H4 (cell line): ENCODE measurements at places on chromosomes 7 and 10. TPM values are rescaled to one million over a fixed set of nuclear protein-coding genes. Genes with fewer than 3 reads are reported as not detected.
A peak's percentile ranks its signal among the peaks of the same experiment; 100 is the strongest.

Gene COL13A1
- 0.50 and 0.53 TPM in 2 replicates for total RNA-seq

Gene AGR2
- not detected in 2 replicates for total RNA-seq

Gene IL2RA
- not detected in 2 replicates for total RNA-seq

Gene CYP3A4
- total RNA-seq, result not detected in 2 replicates

Gene EGR2
- 0.39 and 1.1 TPM in 2 replicates for total RNA-seq

Gene AKR1C2
- 74.6 and 115 TPM in 2 replicates for total RNA-seq

Gene TSPAN13
- total RNA-seq, result 55.0 and 80.5 TPM in 2 replicates

Gene ICA1
- total RNA-seq, result 2.6 and 6.4 TPM in 2 replicates

Gene NXPH1
- 0.70 TPM in 1 of 2 replicates, not detected in the other for total RNA-seq

Gene PDK4
- total RNA-seq, result 0.45 and 1.0 TPM in 2 replicates

Gene POM121L12
- total RNA-seq, result not detected in 2 replicates

GRCh38 chr7:107355616-107356015, 114.2 kb upstream of the GPR22 start:
- DNase-seq, result no peak

DNA sequence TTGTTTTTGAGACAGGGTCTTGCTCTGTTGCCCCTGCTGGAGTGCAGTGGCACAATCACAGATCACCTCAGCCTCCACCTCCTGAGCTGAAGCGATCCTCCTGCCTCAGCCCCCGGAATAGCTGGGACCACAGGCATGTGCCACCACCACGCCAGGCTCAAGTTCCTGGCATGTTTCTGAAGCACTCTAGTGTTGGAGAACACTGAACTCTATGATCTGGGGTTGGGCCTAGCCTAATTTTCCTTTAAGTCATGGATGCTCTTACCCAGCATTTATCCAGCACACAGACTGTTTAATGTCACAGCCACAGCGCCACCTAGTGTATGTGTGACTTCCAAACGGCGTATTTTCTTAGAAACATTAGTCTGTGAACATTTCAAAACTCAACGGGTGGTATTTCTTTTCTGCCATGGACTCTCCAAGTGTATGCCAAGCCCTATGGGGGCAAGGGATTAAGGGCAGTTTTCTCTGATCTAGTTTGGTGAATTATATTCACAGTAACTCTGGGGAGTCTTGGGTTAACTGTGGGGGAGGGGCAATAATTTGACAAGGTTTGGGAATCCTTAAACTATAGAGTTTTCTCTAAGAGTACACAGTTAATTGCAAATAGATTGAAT, 91.8 kb downstream of the CREM start:
- peak; percentile 70 for DNase-seq

DNA sequence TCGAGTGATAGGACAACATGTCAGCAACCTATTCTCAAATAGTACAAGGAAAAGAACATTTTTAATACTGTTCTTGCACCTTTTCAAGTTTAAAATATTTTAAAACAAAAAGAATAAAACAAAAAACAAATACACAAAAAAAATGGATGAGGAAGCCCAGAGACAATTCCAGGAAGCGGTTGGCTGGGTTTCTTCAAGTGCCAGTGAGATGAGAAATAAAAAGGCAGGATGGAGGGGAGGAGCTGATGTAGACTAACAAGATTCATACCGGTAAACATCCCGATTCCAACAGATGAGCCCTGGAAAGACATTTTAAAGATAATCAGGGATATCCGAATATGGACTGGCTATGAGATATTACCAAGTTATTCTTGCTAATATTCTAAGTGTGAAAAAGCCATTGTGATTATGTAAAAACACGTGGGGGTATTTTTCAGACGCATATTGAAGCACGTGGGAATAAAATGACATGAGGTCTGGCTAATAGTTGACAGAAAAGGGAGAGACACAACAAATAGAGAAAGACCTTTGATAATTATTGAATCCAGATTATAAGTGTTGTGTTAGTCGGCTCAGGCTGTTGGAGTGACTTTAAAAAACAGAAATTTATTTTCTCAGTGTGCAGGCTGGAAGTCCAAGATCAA, 101.3 kb upstream of the LRRC4 start:
- no peak for DNase-seq

GRCh38 chr7:135246191-135246825, 12.7 kb downstream of the STRA8 start:
- DNase-seq, result no peak

DNA sequence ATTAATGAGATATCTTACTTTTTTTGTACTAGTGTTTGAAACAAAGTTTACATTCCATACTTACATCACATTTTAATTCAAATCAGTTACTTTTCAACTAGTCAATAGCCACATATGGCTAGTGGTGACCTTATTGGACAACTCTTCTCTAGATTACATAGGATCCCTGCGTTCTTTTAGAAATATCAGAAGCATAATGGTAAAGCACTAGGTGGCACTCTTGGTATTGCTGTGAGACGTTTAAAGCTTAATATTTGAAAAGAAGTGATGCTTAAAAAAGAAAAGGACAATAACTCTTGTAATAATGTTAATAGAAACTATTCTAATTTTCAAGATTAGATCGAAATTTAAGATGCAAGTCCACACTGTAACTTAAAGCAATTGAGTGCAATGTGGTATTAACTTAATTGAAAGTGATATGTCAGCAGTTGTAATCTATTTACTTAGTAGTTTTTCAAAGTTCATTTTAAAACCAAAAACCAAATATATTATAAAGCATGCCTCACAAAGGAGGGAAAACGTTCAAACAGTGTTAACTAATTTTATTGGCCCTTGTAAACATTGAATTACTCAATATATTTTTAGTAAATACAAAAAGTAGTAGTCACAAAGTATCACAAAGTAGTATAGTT, 339.1 kb downstream of the ATRNL1 start:
- peak; percentile 31 for DNase-seq

- DNase-seq, result no peak
These were observed 116.0 kb upstream of the PCGF5 start for GRCh38 chr10:91104193-91105041.

GRCh38 chr7:150431839-150432658, 18.4 kb upstream of the GIMAP8 start:
- no peak for DNase-seq

DNA sequence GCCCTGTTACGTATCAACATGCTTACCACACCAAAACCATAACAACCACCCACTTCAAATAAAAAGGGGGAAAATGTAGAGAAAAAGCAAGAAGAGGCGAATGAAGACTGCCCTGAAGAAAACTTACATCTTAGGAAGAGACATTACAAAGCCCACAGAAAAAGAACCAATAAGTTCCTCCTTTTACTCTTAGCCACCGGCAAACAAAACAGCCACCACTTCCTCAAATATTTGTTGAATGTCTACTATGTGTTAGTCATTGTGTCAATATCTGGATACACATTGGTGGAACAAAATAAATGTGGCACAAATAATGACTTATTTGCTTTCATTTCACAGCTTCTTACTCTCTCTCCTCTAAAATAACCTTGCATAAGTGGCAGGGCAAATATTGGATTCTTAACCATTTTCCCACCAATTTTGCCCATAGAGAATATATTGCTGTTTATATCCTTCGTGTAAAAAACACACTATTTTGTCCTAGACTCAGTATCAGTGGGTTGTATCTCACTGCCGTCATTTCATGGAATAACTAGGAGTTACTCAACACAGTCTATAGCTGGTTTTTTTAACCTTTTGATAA, 106.8 kb downstream of the ANK3 start:
- DNase-seq, result peak; percentile 22

GRCh38 chr7:103879411-103879810, 110.0 kb downstream of the RELN start:
- no peak for DNase-seq

GRCh38 chr10:89639326-89639725, 5.7 kb downstream of the PANK1 start:
- no peak for DNase-seq

GRCh38 chr10:102246261-102246660, 929 bp downstream of the GBF1 start:
- no peak for DNase-seq

GRCh38 chr7:66781408-66782090, 41.0 kb downstream of the RABGEF1 start:
- DNase-seq, result no peak

- DNase-seq, result no peak
These were observed 530.3 kb downstream of the ARL4A start for GRCh38 chr7:13217768-13218167.

DNA sequence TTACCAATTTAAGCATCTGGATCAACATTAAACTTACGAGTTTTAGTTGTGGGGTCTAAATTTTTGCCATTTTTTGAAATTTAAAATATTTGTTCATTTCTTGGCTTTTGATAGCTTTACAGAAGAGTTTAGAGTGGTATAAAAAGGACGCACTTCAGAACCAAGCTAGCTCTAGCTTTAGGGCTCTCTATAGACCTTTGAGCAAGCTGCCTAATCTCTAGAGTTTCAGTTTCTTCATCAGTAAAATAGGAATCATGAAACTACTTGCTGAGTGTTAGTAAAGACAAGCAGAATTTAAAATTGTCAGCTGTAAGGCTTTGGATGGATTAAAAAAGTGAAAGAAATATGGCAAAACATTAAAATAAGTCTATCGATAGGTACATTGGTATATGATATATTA, 266.5 kb downstream of the IPMK start:
- DNase-seq, result no peak

GRCh38 chr10:130961506-130962239, 349.8 kb downstream of the TCERG1L start:
- DNase-seq, result no peak

DNA sequence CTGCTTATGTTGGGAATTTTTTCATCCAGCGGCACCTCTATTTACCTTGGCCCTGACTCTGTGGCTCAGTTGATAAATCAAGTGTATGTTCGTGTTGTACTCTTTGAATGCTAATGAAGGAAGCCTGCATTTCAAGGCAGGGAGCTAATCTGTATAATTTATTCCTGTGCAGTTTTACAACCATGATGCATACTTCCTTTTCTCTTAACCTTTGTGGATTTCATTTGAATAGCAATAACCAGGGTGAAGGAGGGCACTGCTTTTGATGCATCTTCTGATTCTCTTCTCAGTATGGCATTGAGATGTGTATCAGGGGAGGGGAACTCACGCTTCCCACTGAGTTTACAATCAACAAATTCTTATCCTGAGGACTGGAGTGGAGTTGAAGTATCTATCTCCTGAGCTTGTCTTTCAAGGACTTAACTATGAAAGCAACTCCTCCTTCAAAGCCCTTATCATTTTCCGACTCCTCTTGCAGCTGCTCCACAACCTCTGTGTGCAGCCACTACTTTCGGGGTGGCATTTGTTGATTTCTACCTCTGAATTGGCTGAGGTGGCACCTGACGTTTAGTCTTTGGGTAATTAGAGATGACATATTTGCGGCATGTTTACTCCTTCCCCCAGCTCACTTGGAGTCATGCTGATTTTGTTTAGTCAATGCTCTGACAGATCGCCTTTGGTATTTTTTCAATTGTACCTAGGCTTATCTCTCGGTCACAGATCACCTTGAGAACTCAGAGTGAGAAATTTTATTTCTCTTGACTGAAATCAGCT, 275.2 kb downstream of the PHTF2 start:
- DNase-seq, result no peak

GRCh38 chr10:105586451-105587098, 945.5 kb downstream of the SORCS3 start:
- DNase-seq, result peak; percentile 3

DNA sequence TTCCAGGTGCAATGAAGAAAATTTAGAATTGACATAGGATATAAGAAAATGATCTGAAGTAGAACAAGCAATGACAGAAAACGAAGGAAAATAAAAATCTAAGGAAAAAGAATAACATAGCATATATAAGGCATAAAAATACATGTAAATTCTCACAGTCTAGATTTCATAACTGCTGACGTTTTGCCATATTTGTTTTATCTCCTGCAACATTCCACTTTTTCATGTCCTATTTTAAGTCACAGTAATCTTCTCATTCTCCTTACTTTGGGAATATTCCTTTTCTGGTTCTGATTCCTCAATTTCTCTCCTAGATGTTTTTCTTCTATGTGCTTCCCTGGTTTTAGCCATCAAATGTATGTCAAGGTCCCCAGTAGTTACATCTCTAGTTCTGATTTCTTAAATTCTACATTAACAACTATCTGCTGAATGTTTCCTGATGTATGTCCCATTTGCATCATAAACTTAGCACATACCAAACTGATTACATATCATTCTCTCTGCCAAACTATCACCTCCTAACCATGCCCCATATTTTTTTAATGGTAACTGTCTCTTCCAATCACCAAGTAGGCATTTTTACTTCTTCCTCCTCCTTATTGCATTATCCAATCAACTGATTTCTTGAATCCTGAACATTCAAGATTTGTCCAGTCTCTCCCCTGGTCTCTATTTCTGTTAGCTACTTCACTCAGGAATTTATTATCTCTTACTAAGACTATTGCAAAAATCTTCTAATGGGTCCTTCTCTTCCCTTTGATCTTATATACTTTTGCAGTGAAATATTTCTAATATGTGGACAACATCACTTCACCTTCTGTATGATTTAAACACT, 171.3 kb downstream of the DNAJC1 start:
- DNase-seq, result no peak

GRCh38 chr10:103967448-103968071, 620 bp downstream of the SLK start:
- DNase-seq, result no peak

DNA sequence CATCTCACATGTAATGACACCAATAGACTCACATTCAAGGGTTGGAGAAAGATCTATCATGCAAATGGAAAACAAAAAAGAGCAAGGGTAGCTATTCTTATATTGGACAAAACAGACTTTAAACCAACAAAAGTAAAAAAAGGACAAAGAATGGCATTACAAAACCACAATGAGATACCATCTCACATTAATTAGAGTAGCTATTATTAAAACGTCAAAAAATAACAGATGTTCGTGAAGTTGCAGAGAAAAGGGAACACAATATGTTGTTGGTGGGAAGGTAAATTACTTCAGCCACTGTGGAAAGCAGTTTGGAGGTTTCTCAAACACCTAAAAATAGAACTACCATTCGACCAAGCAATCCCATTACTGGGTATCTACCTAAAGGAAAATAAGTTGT, 197.0 kb downstream of the SNX13 start:
- DNase-seq, result no peak

- DNase-seq, result no peak
These were observed 2.4 kb downstream of the HHEX start for GRCh38 chr10:92692080-92692671.

DNA sequence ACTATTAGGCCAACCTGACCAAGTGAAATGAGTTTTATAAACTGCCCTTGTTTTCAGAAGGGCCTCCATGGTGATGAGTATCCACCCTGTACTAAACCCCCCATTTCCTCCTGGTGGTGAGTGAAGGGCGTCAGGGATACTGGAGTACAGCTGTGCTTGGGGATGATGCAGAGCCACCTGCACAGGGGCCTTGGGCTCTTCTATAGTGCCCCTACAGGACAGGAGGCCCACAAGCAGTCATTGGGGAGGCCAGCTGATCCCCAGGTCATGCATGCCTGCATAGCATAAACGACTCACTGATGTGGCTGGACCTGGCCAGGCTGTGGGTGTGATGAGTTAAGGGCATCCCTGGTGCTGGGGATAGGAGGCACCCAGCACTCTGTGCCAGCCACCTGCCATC, 114.1 kb upstream of the CELF2 start:
- no peak for DNase-seq
